ENCODE measurements at places on chromosomes 1 and 21.

GRCh38 chr1:29396438-29397255 is 160.3 kb downstream of the PTPRU start:
- DNase-seq: no peak

DNA sequence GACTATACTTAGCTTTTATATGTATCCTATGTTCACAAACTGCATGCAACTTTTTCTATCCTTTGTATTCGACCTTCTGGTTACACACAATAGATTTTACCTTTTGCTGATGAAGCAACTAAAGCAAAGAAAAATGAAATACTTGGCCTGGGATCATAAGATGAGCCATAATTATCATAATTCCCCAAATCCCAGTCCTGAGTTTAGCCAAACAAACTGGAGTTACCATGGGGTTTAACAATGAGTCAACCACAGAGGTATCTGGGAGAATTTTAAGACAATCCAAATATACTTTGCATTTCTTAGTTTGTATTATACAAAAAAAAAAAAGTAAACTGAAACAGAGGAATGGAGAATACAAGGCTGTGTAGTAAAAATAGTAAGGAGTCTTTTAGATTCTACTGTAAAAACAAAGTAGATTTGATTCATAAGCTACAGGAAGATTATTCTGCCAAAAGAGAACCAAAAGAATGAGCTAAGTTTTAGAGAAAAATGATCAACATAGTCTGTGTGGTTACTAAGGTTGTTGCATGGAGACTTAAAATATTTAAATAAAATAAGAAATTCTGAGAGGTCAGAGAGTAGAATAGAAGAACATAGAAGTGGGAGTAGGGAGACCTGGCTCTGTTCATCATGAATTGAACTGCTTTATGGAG is 60.4 kb upstream of the GORAB start:
- DNase-seq: no peak

DNA sequence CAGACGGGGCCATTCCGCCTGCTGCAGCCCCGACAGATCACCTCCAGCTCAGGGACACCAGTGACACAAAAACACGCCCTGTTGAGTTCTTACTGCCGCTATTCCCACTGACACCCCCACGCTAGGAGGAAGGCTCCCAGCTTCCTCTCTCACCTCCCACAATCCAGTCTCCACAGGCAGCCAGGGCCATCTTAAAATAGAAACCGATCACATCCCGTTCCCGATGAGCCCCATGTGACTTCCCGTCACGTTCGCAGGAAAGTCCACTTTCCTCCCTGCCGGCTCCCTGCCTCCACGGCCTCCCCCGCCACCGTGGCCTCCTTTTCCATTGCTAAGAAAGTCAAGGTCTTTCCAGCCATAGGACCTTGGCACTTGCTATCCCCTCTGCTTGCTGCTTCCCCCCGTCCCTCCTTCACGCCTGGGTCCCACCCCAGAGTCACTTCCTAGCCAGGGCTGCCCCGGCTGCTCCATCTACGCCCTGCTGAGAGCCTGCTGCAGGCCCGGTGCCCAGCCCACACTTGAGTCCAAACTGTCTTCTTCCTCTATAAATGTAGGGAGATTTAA is 24.0 kb upstream of the DDOST start:
- no peak for DNase-seq

DNA sequence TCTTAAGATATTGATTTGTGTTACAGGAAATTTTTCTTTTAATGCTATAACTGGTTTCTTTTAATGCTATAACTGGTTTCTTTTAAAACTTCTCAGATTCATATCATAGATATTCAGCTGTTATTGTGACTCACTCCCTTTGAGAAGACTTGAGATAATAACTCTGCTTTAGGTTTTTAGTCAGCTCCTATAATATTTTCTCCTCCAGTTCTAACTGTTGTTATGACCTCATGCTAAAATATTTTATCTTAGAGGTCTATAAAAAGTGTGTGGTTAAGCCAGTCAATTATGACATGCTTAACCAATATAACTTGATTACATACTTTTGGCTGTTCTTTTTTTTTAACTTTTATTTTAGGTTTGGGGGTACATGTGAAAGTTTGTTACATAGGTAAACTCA is 280.2 kb downstream of the PTGER3 start:
- DNase-seq: no peak

- no peak for DNase-seq
Observed at GRCh38 chr1:106571109-106571508, 485.4 kb upstream of the PRMT6 start.

DNA sequence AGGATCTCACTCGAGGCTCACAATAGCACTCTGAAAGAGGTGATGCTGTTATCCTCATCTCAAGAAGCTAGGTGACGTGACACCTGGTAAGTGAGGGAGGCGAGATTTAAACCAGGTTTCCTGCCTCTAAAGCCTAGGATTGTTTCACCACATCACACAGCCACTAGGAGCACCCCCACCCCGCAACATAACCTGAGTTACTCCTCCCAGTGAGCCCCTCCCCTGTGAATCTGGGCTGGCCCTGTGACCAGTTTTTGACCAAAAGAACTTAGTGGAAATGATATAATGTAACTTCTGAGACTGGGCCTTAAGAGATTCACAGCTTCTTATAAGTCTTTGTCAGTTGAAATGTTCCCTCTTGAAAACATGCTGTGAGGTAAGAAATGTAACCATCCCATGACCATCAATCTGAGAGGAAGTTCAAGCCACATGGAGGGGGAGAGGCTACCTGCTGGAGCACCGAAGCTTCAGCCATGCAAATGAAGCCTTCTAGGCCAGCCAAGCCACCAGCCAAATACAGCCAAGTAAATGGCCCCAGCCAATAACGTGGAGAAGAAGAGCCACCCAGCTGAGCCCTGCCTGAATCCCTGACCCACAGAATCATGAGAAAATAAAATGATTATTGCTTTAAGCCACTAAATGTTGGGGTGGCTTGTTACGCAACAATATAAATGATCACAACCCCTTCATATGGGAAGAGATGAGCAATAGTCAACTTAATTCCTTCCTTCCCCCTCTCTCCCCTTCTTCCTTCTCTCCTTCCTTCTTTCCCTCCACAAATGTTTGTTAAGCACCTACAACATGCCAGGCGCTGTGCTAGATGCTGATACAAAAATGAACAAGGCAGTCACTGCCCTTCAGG is 61.0 kb upstream of the FAM20B start:
- DNase-seq: no peak

DNA sequence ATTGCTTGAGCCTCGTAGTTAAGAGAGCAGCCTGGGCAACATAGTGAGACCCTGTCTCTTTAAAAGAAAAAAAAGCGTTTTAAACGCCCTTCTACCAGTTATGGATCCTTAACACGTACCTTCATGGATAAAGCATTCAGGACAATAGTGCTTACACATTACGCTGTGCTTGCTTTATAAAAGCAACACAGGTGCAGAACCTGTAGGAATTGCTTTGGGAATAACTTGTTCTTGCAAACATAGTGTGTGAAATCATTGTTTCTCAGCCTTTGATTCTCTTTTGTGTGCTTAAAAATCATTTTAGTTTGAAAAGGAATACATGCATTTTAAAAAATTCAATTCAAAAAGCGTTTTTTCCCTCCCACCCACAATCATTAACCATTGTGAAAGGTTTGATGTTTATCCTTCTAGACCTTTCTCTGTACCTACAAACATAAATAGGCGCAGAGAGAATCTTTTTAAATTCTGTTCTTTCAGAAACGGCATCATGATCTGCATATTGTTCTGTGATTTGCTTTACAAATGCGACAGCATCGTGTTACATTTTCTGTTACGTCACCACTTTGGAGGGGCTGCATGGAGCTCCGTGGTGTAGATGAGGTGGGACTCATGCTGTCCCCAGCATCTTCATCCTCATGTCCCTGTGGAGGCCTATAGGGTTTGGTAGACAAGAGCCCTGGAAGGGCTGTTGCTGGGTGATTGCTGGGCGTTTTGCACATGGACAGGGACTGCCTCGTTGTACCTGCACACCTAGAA is 54.6 kb downstream of the SPSB1 start:
- no peak for DNase-seq

- DNase-seq: no peak
Observed at GRCh38 chr1:22676916-22677583, 24.0 kb downstream of the C1QB start.

DNA sequence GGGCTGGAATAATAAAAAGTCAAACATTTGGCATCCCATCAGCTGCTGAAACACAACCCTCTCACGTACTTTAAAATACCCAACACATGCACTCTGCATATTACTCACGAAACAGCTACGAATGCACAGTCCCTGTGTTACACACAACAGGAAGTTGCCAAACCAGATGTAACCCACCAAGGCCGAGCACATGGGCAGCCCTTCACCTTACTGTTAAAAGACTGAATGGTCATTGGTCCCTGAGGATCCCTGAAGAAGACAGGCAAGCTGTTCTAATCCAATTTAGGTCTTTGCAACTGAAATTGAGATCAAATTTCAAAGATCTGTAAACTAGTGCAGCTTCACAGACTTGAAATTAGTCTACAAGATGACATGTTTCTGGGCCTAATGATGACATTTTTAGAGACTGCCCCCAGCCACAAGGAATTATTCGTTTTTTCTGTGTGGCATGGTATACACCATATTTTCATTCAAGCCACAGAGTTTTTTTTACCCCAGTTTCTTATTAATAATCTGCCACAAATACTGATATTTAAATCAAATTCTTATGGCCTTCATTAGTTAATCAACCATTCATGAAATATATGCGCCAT is 25.6 kb upstream of the IER5 start:
- DNase-seq: no peak

DNA sequence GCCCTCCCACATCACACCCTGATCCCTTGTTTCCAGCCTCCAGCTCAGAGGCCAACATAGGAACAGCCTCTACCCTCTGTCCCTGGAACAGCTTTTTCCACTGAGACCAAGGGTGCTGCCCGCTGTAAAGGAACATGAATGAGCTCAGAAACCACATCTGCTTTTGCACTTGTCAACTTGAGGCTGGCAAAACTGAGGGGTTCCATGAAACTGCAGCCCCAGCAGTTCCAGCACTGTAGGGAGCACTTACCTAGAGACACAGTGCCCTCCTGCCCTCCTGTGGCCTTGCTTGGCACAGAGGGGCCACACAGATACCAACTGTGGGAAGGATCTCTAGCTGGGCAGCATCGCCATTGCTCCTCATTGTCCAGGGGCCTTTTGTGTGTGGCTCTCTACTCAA is 51.7 kb downstream of the ITPKB start:
- no peak for DNase-seq

- DNase-seq: no peak
Observed at GRCh38 chr1:187010571-187011309, 182.0 kb downstream of the PLA2G4A start.

- no peak for DNase-seq
Observed at GRCh38 chr21:42129300-42130266, 58.5 kb downstream of the UMODL1 start.

DNA sequence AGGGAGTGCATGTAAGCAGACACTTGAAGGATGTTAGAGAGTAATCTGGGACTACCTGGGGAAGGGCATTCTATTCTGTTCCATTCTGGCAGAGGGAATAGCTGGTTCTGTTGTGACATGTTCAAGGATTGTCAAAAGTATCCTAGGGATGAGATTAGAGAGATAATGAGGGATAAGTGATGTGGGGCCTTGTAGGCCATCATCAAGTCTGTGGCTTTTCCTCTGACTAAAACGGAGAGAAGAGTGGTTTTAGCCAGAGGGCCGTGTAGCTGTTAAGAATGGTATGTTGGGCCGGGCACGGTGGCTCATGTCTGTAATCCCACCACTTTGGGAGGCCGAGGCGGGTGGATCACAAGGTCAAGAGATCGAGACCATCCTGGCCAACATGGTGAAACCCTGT is 23.6 kb downstream of the TGFB2 start:
- no peak for DNase-seq

GRCh38 chr1:156392452-156392853 is 23.4 kb downstream of the RHBG start:
- DNase-seq: no peak

GRCh38 chr21:42527489-42528158 is 14.0 kb downstream of the SLC37A1 start:
- no peak for DNase-seq

GRCh38 chr21:33866826-33867225 is 48.8 kb downstream of the ATP5PO start:
- no peak for DNase-seq

DNA sequence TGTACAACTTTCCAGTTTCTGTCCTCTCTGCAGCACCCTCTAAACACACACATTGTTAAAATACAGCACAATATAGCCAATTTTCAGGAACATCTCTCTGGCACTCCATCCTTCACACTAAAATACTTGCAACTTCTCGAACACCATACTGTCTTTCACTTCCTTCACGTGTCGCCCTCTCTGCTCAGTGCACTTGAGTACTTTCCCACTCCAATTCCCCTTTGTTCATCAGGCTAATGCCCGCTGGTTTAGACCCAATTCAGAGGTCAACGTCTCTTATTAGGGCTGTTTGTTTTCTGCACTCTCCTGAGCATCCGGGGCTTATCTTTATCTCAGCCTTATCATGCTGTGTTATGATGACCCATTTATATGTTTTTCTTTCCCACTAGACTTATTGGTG is 238.2 kb upstream of the SGIP1 start:
- no peak for DNase-seq

GRCh38 chr1:31453384-31454079 is 40.5 kb downstream of the SERINC2 start:
- DNase-seq: no peak

GRCh38 chr1:234996245-234996757 is 132.3 kb downstream of the TOMM20 start:
- DNase-seq: no peak

DNA sequence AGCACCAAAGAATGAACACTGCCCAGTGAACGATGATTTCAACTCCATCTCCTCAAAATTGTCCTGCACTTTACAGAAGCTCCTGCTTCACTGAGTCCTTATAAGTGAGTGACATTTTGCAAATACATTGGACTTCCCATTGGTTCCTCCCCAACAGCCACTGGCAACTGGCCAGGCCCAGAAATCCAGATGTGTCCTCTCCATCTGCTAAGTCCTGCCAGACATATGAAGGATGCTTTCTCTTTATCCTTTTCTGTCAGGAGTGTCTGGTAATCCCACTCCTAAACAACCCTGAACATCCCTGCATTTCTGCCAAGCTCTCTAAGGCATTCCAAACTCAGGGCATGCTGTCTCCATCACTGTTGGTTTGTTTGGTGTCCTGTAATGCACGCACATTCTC is 271.8 kb downstream of the RRAGC start:
- DNase-seq: no peak

GRCh38 chr1:28902738-28903137 is 11.6 kb upstream of the EPB41 start:
- DNase-seq: no peak

GRCh38 chr1:184388971-184389370 is 2.1 kb downstream of the C1orf21 start:
- no peak for DNase-seq

- DNase-seq: no peak
Observed at GRCh38 chr21:28138272-28138671, 854.4 kb downstream of the LTN1 start.
